Ureter (tissue), 1 donor: ENCODE measurements at places on chromosomes 4 and X. TPM values are rescaled to one million over a fixed set of nuclear protein-coding genes. Genes with fewer than 3 reads are reported as not detected.

DNA sequence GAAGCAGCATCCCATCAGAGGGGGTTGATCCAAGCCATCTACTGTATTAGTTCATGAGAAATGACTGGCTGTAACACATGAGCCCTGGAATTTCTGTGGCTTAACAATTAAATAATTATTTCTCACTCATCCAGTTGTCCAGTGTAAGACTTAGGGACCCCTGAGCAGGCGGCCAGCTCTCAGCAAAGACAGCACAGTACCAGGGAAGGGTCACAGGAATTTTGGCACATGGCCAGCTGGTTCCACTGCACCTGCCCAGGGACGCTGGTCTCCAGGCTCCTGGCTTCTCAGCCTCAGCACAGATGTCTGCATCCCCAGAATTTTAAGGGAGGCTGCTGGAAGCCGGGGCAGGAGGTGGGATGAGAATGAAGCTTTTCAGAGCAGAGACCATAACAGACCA is 93.7 kb upstream of the DHRSX start:
- no peak for DNase-seq

DNA sequence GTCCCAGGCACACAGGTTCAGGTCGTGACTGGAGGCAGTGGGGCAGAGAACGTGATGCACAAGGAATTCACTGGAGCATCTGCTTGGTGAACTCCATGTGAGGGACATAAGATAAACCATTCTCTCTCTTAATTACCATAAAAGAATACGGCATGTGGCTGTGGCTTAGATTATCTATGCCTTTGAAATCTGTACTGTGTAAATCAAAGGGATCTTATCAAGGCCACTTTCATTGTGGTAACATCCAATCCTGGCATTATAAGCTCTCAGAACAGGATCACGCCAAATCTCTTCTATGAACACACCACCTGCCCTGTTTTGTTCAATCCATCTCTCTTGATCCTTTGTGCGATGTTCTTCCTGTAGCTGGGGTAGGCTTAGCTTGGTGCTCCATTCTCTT is 192.3 kb downstream of the SPATA18 start:
- no peak for DNase-seq

DNA sequence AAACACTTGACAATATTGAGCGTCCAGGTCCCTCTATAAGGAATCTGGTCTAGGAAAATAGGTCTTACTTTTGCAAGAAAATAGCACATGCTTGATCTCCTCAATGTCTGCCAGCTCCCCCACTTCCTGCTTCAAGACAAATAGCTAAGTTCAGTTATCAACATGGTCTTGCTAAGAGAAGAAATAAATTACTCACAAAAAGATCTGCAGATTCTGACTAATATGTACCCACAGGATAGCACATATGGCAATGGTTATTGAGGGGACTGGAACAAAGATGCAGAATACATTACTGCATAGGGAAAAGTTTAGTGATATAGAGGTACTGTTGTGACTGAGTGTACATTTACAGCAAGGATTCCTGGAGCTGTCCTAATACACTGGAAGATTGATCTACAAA is 457.5 kb upstream of the GRID2 start:
- DNase-seq, result no peak

Gene CACNA1F
- 0.49 TPM for total RNA-seq

DNA sequence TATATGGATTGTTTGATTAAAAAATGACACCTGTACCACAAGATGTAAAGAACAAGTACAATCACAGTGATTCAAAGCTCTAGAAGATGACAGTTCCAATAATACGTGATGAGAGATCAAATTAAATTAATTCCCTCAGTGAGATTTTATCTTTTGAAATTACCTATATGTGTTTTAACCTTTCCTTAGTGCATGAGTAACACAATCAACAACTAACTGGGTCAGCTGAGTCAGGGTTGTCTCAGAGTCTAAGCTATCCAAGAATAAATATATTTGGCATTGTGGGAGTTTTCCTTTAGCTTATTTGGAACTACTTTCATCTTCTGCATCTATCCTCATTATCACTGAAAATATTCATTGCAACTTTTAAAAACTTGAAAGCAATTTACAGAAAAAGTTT is 162.8 kb downstream of the WDFY3 start:
- DNase-seq, result no peak

GRCh38 chr4:159171287-159171686 is 68.4 kb downstream of the RAPGEF2 start:
- DNase-seq, result no peak

Gene TMPRSS11D
- not detected for total RNA-seq

DNA sequence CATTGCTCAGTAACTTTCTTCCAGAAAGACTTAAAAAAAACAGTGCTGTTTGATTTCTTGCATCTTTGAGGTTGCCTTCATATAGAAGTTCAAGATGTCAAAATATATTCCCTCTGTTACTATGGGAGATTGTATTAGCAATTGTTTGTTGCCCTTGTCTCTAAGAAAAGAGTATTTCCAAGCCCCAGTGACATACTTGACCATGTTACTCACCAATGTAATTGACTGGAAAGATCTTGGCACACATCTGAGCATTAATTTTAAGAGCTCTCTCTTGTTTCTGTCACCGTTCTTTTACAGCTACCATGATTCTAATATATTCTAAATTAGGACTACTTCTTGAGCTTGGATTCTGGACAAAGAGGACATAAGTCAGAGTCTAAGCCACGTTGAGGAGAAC is 902.7 kb upstream of the EPHA5 start:
- DNase-seq, result no peak

- no peak for DNase-seq
Measured at GRCh38 chrX:53269536-53270107, 11.8 kb downstream of the IQSEC2 start.

- no peak for DNase-seq
Measured at GRCh38 chr4:119130365-119131065, 5.1 kb upstream of the MYOZ2 start.

DNA sequence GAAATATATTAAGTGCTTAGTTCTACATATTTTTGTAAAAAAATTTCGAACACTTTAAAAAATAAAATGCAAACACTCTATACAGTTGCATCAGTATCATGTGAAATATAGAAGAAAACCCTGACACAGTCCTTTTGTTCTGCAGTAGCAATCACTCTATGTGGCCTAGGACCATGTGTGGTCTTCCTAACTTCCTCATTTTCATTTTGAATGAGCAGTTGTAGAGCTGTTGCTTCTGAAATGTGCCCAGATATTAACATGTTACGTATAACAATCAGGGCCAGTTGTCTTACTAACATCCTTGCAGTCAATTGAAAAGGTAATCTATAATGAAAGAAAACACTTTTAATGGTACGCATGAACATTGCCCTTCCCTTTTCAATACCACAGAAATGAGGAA is 107.9 kb downstream of the ZNF827 start:
- DNase-seq, result no peak

- no peak for DNase-seq
Measured at GRCh38 chr4:110610940-110611831, 11.7 kb downstream of the PITX2 start.

- DNase-seq, result no peak
Measured at GRCh38 chr4:86493460-86493859, 100.7 kb upstream of the PTPN13 start.

DNA sequence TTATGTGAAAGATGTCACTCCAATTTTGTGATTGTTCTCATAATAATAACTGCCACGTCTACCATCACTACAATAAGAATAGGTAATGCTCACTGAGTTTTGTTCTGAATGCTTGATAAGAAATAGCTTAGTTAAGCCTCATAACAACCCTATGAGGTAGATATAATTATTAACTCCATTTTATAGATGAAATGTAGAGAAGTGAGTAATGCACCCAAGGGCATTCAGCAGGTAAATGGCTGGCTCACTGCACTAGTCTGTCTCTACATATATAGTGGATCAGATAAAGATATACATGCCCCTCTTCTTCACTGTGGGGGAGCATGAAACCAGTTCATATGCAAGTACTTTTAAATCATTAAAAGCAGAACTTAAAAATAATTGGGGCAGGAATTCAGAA is 65.8 kb upstream of the SLC4A4 start:
- no peak for DNase-seq

DNA sequence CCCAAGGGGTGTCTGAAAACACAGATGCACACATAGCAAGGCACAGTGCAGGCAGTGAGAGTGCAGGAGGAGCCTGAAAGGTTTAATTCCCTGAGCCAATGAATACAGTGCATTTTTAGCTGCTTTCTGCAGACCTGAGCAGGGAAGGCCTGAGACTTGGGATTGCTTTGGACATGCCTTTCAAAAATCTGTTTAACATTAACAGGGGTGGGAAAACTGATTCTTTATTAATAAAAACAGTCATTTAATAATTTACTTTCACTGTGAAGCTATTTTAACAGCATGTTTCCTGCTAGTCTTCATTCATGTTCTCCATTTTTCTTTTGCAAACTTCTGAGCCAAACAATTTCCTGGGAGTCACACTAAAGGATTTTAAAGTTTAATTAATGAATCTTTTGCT is 488.1 kb downstream of the SMARCA1 start:
- DNase-seq, result no peak

Gene WDR17
- 5.5 TPM for total RNA-seq

- DNase-seq, result no peak
Measured at GRCh38 chr4:80092088-80092487, 19.1 kb upstream of the ANTXR2 start.

GRCh38 chr4:168167714-168168284 is 75.5 kb downstream of the ANXA10 start:
- no peak for DNase-seq

- DNase-seq, result no peak
Measured at GRCh38 chrX:109952050-109952449, 50.9 kb upstream of the TMEM164 start.

GRCh38 chr4:6474053-6474568 is 1.7 kb upstream of the PPP2R2C start:
- no peak for DNase-seq

Gene SUPT20HL1
- total RNA-seq, result 0.78 TPM

Gene ZCCHC18
- 0.49 TPM for total RNA-seq

Gene NR3C2
- total RNA-seq, result 31.6 TPM

DNA sequence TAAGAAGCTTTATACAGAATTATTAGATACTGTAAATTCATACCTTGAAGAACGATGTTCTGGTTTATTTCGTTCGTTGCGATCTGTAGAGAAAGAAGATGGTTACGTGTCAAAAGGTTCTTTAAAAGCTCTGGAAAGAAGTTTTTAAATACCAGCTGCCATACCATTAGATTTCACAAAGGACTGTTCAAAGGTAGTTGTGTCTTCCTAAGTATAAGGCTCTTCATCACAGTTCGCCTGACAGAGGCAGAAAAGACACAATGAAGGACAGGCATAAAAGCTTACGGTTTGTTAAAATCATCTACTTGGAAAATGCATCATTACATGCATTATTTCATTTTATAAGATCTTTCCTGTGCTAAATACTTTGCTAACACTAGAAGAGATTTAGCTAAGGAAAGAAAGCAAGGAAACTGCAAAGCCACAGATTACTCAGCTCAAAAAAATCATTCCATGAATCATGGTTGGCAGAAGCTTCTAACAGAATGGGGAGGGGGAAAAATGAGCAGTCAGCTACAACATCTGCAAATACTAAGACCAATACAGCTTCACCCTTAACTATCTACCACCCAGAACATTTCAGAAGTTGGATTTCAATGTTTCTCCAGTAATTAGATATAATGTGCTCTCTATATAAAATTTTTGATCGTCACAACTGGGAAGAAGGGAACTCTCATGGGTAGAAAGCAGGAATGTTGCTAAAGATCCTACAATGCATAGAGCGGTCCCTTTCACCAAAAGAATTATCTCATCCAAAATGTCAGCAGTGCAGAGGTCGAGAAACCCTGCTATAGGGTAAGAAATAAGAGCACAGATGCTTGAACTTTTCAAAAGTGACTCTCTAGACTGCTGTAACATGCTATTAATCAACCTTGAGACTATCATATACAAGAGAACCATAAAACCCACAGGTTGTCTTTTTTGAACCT is 50.7 kb upstream of the PRSS48 start:
- no peak for DNase-seq

- no peak for DNase-seq
Measured at GRCh38 chrX:130550351-130550750, 148.6 kb downstream of the RBMX2 start.

Gene VEGFD
- 4.1 TPM for total RNA-seq

Gene SPATA4
- not detected for total RNA-seq

Gene STAP1
- total RNA-seq, result 0.65 TPM

GRCh38 chr4:6200922-6201362 is 593 bp upstream of the JAKMIP1 start:
- no peak for DNase-seq

Gene TREX2
- 2.1 TPM for total RNA-seq

DNA sequence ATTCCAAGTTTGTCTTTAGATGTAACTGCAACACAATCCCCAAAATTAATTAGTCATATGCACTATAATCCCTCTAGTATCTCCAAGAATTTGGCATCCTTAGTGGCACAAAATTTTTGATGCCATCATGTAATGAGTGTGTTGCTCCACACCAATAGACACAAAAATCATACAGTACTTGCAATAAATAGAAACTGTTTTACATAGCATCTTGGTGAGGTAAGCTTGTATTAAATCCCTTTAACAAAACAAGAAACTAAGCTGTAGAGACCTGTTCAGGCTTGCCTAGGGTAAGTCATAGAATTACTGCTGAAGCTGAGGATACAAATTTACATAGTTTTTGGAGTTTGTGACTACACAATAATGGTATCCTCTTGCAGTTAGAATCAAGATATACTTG is 64.5 kb upstream of the PRSS12 start:
- DNase-seq, result no peak

DNA sequence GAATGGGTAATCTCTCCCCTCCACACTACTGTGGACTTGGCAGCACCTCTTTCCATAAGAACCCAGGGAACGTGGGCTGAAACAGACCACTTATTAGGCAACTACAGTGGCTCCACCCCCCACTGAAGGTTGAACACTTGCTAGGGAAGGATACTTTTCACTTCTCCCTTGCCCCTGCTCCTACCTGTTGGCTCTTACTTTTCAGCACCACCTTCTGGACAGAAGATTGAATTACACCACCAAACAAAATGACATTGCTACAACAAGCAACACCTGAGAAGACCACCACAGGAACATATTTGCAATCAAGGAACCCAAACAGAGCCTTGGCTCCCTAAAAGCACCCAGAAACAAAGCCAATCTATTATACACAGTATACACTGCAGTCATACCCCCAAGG is 132.1 kb upstream of the CXCL13 start:
- DNase-seq, result no peak

Gene EDA2R
- 4.4 TPM for total RNA-seq

Gene POU3F4
- total RNA-seq, result not detected

GRCh38 chrX:43581167-43581566 is 74.9 kb upstream of the MAOA start:
- no peak for DNase-seq

DNA sequence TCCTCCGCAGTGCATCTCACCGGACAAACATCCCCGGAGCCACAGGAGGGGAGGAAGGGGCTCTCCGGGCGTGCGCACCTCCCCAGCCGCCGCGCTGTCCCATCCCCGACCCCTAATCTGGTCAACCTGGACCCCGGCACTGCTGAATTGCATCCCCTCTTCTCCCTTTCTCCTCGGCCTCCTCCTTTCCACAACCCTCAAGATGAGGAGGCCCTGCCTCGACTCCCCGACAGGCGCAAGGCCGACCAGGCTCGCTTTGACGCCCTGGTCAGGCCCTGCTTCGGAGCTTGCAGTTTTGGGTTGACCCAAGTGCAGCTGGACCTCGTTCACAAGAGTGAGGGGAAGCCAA is 2.3 kb downstream of the PDGFRA start:
- DNase-seq, result no peak

Gene FGF5
- not detected for total RNA-seq

Gene F8A3
- total RNA-seq, result 3.5 TPM

Gene SSX4
- not detected for total RNA-seq

- DNase-seq, result no peak
Measured at GRCh38 chr4:80989921-80990544, 40.5 kb upstream of the BMP3 start.

Gene CD99L2
- total RNA-seq, result 30.5 TPM

Gene TRMT44
- total RNA-seq, result 29.5 TPM

- DNase-seq, result no peak
Measured at GRCh38 chr4:139985401-139985800, 168.6 kb downstream of the MAML3 start.
